CMK (cell line): ENCODE measurements at places on chromosomes 16 and 17.
A peak's percentile ranks its signal among the peaks of the same experiment; 100 is the strongest.

DNA sequence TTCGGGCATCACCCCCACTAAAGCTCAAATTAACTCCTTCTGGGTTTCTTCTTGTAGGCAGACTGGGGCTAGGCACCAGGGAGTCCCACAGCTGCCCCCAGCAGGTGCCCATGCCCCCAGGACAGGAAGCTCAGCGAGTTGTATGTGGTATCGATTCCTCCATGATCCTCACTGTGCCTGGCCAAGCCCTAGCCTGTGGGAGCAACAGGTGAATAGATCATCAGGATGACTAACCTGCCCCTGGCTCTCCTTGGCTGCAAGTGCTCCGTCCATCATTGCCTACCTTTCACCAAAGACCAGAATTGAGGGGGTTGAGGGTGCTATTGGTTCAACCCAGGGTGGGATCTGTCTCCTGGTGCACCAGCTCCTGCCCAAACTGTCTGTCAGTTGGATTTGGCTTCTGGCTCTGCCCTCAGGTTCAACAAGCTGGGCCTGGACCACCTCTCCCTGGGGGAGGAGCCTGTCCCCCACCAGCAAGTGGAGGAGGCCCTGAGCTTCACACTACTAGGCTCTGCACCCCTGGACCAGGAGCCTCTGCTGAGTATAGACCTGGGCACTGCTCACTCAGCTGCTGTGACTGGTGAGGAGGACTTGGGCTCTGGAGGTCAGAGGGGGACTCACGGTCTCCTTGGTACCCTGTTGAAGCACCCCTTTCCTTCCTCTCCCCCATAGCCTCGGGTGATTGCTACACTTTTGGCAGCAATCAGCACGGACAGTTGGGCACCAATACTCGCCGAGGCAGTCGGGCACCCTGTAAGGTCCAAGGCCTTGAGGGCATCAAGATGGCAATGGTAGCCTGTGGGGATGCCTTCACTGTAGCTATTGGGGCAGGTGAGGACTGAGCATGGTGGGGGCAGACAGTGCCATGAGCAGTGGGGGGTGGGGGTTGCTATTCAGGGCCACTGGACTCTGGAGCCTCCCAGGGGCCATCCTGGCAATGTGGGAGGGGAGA, 3.1 kb upstream of the TRAF4 start:
- no peak for DNase-seq

DNA sequence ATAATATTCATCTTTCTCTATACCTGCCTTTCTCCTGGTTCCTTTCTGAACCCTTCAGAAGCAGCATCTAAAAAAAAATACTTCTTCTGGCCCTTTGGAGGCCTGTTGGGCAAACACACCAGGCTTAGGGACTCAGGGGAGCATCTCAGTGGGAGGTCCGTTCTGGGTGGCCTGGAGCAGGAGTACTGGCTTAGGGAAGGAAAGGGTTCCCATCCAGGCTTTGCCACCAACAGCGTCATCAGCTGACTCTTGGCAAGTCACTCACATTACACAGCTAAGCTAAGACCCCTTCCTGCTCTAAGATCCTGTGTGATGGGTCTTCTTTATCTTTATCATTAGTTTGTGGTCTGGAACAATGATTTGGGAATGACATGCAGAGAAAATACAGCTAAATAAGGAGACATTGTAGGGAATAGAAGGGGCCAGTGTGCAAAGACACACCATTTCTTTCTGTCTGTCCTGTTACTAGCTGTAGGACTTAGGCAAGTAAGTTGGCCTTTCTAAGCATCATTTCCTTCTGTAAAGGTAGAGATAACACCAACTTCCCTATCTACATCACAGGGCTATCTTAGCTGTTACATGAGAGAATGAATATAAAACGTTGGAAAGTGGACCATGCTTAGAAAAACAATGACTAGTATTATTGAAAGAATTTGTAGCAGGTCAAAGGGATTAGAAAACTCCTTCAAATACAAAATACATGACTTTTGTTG, 9.9 kb downstream of the PCTP start:
- peak; percentile 69 for DNase-seq

DNA sequence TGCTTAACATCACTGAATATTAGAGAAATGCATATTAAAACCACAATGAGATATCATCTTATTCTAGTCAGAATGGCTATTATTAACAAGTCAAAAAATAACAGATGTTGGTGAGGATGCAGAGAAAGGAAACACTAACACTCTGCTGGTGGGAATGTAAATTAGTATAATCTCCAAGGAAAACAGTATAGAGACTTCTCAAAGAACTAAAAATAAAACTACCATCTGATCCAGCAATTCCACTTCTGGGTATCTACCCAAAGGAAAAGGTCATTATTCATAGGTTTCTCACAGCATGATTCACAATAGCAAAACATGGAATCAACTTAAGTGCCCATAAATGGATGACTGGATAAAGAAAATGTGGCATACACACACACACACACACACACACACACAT, 166.4 kb downstream of the CEP112 start:
- no peak for DNase-seq

DNA sequence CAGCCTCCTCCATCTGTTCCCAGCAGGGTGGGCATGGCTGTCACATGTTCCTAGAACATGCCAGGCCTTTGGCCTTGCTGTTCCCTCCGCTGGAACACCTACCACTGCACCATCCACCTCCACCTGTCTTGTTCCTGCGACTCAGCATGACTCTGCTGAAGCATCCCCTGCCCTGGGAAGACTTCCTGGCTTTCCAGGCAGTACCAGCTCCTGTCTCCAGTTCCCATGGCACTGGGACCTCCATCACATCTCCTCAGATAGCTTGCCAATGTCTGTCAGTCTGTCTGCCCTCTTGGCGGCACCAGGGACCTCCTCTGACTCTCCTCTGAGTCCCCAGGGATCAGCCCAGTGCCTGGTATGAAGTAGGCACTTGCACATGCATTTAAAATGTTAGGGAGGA, 15.7 kb downstream of the PDP2 start:
- DNase-seq, result no peak

- DNase-seq, result no peak
Measured at GRCh38 chr16:11141409-11142260, 114.4 kb downstream of the SOCS1 start.

- no peak for DNase-seq
Measured at GRCh38 chr16:66668777-66669444, 27.6 kb downstream of the CMTM4 start.

DNA sequence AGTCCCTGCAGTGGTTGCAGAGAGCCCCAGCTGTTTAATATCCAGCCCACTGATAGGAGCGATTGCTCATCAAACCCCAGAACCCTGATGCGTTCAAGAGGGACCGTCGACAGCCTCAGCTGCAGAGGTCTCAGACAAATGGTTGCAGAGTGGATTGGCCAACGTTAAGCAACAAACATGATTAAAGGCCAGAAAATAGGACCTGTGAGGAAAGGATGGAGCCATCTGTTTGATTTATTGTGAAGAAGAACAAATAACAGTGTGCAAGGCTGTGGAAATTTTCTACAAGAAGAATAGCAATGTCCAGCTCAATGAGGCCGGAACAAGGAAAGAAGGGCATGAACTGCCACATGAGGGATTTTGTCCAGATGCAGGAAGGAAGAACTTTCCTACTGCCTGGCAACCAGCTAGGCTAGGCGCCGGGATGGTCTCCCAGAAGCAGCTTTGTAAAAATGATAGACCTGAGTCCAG, 138.4 kb upstream of the DNAH9 start:
- no peak for DNase-seq
